ENCODE measurements at places on chromosomes 3 and 15.

GRCh38 chr3:71495708-71496472 lies 87.6 kb downstream of the FOXP1 start:
- no peak for DNase-seq

GRCh38 chr3:56796202-56796601 lies 5.5 kb downstream of the ARHGEF3 start:
- no peak for DNase-seq

- DNase-seq = no peak
Observed at GRCh38 chr15:77627067-77627466, 5.6 kb downstream of the LINGO1 start.

DNA sequence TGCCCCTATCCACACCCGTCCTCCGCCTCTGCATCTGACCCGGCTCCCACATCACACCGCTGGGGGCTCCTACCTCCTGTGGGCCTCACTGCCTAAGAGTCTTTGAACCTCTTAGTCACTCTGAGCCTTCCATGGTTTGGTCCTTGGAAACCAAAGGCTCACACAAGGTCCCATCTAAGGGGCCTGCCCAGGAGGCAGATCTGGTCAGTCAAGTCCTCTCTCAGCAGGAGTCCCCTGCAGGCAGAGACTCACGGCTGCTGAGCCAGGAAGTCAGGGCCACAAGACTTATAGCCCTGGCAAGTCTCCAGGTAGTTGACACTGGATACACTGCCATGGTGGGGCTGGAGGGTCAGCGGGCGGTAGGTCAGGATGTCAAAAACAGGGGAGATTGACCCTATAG lies 31.2 kb upstream of the ALDH1L1 start:
- no peak for DNase-seq

GRCh38 chr15:40731034-40731433 lies 24.0 kb downstream of the RMDN3 start:
- DNase-seq = no peak

DNA sequence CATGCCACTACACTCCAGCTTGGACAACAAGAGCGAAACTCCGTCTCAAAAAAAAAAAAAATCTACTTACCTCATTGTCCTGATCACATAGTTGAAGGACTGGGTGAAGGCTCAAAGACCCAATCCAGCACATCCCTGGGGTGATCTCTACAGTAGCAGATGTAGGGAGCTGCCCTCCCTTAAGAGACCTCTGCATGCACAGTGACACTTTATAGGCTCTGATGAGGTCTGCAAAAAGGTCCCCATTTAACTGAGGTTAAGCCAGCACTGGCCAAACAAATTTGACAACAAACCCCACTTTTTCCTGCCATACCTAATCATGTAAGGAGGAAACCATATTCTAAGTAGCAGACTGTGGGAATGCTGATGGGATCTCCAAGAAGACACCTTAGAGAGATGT lies 31.1 kb upstream of the SPATA12 start:
- DNase-seq = no peak

- DNase-seq = no peak
Observed at GRCh38 chr3:31622636-31623288, 90.0 kb downstream of the STT3B start.

GRCh38 chr3:84961011-84961410 lies 2.2 kb downstream of the CADM2 start:
- no peak for DNase-seq

GRCh38 chr3:45841420-45841756 lies 531 bp downstream of the LZTFL1 start:
- no peak for DNase-seq

DNA sequence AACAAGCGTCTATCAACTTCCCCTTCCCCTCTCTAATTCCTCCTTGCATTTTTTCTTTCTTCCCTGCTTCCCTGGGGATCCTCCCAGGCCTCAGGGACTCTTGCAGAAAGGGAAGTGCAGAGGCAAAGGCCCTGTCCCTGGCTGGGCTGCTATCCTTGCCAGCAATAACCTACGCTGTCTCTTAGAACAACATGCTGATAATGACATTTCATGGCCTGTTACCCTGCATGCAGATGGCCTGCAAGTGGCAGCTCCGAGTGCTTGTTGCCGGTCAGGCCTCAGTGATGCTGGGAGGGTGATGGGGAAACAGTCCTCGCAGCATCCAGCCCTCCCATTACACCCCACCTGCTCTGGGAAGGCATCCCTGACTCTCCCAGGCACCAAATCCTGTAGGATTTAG lies 167.6 kb downstream of the RAB11A start:
- no peak for DNase-seq

GRCh38 chr3:96843505-96844203 lies 29.3 kb downstream of the EPHA6 start:
- no peak for DNase-seq

DNA sequence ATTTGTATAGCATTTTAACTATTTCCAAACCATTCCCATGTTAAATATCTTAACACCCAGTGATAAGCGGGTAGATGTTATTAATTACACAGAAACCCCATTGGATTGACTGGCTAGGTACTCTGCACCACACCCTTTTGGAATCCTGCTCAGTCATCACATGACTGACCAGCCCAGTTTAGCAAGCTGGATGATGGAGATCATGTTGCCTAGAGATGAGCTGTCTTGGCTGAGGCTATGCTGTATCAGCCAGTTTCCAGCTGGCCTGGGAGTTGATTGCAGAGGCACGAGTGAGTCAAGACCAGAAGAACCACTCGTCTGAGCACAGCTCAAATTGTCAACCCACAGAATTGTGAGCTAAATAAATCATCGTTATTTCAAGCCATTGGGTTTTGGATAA lies 124.6 kb downstream of the ZNF621 start:
- no peak for DNase-seq

DNA sequence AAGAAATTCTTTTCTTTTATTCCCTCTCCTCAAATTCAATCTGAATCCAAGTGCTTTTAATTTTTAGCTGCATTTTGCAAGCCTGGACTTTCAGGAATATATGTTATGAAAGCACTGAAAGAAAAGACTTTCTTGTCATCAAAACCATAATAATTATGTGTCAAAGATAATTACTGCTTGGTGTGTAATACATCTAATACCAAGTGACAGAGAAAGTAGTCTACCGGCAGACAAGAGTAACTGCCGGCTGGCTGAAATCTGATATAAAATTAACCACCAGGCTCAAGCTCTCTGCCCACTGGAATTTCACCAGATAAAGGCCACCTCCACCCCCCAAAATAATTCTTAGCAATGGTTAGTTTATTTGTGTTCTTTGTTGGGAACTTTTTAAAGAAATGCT lies 220.9 kb upstream of the CDIN1 start:
- no peak for DNase-seq

All from AG09319 (cell line).